Chondrocyte (in vitro differentiated cells): ENCODE measurements at places on chromosomes 13 and 19. TPM values are rescaled to one million over a fixed set of nuclear protein-coding genes. Genes with fewer than 3 reads are reported as not detected.
A peak's percentile ranks its signal among the peaks of the same experiment; 100 is the strongest.

Gene ZNF415
- 6.2 to 10.4 TPM (median 7.3 TPM) in 3 replicates for total RNA-seq

Gene NLRP5
- not detected in 3 replicates for total RNA-seq

DNA sequence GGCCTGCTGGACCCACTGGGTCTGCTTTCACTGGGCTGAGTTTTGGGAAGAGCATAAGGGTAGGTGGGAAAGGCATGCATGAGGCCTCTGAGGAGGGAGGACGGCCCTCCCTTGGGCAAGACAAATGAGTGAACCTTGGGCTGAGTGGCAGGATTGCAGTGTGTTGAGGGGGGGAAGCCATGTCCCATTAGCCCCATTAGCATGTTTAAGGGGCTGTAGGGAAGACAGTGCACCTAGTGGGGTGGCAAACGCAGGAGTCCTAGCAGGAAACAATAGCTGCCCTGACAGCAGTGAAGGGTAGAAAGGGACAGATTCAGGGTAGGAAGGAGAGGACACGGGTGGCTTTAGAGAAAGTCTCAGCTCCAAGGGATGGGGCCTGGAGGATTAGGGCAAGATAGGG, 3.1 kb upstream of the ZBTB45 start:
- H3K36me3 ChIP-seq, result no peaks in the 10 kb centered on the region
- no peak for DNase-seq
- no peak overlapping the region for H3K4me3 ChIP-seq

- no peaks in the 10 kb centered on the region for H3K36me3 ChIP-seq
- no peak overlapping the region for H3K27ac ChIP-seq
- H3K4me3 ChIP-seq, result no peak overlapping the region
- no peaks in the 10 kb centered on the region for H3K27me3 ChIP-seq
- H3K4me1 ChIP-seq, result no peaks in the 10 kb centered on the region
- no peak for DNase-seq
Observed at GRCh38 chr13:83386609-83387008, 495.7 kb downstream of the SLITRK1 start.

DNA sequence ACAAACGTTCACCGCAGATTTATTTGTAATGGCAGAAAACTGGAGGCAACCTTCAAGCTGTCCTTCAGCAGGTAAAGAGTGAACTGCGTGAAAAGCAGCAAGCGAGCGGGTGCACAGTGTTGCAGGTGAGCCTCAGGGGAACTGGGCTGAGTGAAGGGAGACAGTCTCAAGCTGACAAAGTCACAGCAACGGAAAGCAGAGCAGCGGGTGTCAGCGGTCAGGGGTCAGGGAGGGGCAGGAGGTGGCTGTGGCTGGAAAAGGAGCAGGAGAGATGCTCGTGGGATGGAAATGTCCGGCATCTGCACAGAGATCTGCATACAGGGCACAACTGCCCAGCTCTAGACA, 8.5 kb upstream of the RASA3 start:
- peaks cover 2% of the 10 kb centered on the region for H3K27me3 ChIP-seq
- H3K4me3 ChIP-seq, result no peak overlapping the region
- no peaks in the 10 kb centered on the region for H3K4me1 ChIP-seq
- no peaks in the 10 kb centered on the region for H3K36me3 ChIP-seq
- peak; percentile 49 for DNase-seq

Gene RASGRP4
- total RNA-seq, result not detected in 3 replicates

Gene TJP3
- not detected in 3 replicates for total RNA-seq

- DNase-seq, result no peak
- no peak overlapping the region for H3K4me3 ChIP-seq
- peaks cover 15% of the 10 kb centered on the region for H3K27me3 ChIP-seq
- no peak overlapping the region for H3K27ac ChIP-seq
Observed at GRCh38 chr13:77580748-77581147, 45.2 kb downstream of the SCEL start.

GRCh38 chr13:77222000-77222690, 104.7 kb downstream of the MYCBP2 start:
- H3K27me3 ChIP-seq, result no peaks in the 10 kb centered on the region
- no peak for DNase-seq
- no peaks in the 10 kb centered on the region for H3K4me1 ChIP-seq
- peaks cover 14% of the 10 kb centered on the region for H3K36me3 ChIP-seq

DNA sequence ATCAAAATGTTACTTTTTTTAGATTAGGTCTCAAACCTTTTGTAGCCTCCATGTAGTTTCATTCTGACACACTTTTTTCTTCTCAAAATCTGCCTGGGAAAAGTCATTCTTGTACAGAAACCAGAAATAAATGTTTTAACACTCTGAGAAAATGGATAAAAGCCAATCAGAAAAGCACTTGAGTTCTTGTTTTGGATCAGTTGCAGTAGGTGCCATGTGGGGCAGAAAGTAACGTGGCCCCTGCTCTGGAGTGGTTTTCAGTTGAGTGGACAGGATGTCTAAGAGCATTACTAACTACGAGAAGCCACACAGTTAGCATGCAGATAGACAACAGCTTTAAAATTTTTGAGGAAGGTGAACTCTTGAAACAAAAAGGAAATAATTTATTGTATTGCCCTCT, 19.1 kb downstream of the GPR183 start:
- H3K4me3 ChIP-seq, result peak overlapping the region; percentile 17
- peak overlapping the region; percentile 90 for H3K27ac ChIP-seq
- H3K27me3 ChIP-seq, result no peaks in the 10 kb centered on the region
- H3K36me3 ChIP-seq, result peaks cover 4% of the 10 kb centered on the region
- DNase-seq, result no peak

DNA sequence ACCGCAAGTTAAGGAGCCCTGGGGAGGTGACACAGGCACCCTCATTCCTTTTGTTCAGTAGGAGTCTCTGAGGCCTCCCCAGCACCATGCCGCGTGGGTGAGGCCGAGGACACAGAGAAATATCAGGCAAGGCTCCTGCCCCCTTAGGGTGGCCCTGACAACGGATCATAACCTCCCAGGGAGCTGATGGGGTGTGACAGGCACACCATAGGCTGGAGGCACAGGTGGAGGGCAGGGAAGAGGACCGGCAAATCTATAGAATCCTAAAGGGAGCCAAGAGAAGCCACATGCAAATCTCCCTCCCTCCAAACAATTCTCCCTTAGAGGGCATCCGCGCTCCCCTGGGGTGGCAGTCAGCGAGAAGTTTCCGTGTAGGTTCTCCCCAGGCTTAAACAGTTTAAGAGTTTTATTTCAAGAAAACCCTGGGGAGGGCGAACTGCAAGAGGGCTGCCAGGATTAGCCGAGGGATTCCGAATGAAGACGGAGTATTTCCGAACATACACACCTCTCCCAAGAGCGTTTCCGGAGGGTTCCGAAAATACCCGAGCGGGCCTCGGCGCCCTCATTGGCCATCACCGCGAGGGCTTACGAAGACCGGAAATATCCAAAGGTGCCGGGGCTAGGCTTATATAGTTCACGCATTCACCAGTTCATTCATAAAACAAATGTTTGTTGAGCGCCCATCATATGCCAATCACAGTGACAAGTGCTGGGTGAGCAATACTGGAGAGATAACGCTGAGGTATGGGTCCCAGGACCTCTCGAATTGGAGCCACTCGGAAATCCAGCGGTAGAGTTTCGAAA, 610 bp upstream of the RPL28 start:
- peaks cover 47% of the 10 kb centered on the region for H3K4me1 ChIP-seq
- peaks cover 21% of the 10 kb centered on the region for H3K36me3 ChIP-seq
- DNase-seq, result no peak

DNA sequence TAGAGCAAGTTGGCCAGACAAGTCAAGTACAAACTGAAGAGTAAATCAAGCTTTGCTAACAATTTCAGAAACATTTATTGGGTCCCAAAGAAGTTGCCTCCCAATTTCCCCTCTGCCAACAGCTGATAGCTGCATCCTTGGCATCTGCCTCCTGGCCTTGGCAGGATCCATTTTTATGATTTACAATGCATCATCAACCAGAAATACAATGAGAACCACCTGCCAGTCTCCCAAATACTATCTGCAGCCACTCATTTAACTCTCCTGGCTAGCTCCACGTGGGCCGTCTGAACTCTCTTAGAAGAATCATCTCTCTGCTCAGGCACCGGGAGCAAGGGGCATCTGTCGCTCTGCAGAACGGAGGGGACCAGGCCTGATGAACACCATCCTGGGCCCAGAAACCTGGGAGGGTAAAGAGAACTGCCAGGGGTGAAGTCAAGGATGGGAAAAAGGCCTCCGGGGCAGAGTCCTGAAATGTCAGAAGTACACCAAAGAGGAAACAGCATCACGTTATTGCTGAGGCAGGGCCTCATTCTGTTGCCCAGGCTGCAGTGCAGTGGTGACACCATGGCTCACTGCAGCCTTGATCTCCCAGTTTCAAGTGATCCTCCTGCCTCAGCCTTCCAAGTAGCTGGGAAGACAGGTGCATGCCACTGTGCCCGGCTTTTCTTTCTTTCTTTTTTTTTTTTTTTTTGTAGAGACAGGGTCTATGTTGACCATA, 2.6 kb downstream of the LONP1 start:
- no peaks in the 10 kb centered on the region for H3K27me3 ChIP-seq
- peak overlapping the region; percentile 100 for H3K27ac ChIP-seq
- peak overlapping the region; percentile 94 for H3K4me3 ChIP-seq
- DNase-seq, result no peak
- peaks cover 4% of the 10 kb centered on the region for H3K36me3 ChIP-seq

DNA sequence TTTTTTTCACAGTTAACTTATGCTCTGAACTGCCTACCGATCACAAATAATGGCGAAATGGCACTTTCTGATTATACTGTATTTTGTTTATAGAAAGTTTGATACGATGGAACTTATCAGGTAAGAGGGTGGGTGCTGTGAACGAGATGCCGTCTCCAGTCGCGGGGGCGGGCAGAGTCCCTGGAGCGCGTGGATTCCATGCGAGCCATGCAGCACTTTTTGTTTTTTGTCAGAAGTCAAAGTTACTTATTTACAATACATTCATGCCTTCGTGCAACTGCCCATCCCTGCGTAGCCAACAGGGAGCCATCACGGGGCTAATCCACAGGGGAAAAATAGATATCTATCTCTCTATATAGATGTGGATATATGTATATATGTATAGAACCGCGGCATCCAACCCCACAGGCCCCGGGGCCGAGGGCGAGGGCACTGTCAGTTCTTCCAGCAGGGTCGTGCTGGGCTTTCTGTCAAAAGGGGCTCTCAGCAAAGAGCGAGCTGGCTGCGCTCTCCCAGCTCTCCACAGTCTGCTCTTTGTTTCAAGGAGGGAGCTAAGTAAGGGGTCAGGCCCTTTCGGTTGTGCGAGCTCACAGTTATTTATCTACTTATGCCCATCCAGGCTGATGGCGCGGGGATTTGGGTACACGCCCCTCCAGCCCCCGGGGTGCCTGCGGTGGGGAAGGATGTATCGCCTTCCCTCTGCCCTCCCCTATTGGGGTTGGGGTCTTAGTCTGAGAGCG, 3.4 kb downstream of the SLITRK1 start:
- peaks cover 52% of the 10 kb centered on the region for H3K27me3 ChIP-seq
- H3K4me3 ChIP-seq, result peak overlapping the region; percentile 49
- H3K36me3 ChIP-seq, result no peaks in the 10 kb centered on the region
- peak; percentile 72 for DNase-seq

Gene CD177
- total RNA-seq, result not detected in 3 replicates

GRCh38 chr19:43950834-43951645, at the start of gene ZNF221:
ZNF221 (plus strand) TSS chr19:43951228; CDS start chr19:43962727, 11,499 bp downstream.
- peak; percentile 93 for DNase-seq
- peaks cover 25% of the 10 kb centered on the region for H3K36me3 ChIP-seq
- H3K4me1 ChIP-seq, result peaks cover 15% of the 10 kb centered on the region
- peak within 1 kb of the TSS; percentile 97 for H3K27ac ChIP-seq
- H3K27me3 ChIP-seq, result peaks cover 9% of the 10 kb centered on the region
- peak within 1 kb of the TSS; percentile 99 for H3K4me3 ChIP-seq

Gene ZNF808
- 19.1 to 24.5 TPM (median 20.0 TPM) in 3 replicates for total RNA-seq

DNA sequence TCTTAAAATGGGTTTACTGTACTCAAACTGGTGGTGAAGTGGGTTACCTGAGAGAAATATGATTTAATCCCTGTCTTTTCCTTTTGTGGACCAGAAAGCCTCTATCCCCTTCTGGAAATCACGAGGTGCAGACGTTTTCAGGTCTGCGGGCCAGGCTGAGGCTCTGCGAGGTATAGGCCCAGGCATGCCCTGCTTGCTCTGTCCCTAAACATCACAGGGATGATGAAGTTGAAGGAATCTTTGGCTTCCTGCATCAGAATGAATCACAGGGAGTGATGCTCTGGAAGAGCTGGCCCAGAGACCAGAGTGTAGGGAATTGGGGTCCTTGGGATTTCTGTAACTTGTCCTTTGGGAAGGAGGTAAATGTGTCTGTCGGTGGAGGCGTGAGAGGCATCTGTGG, 18.4 kb upstream of the CHST8 start:
- H3K36me3 ChIP-seq, result no peaks in the 10 kb centered on the region
- no peaks in the 10 kb centered on the region for H3K4me1 ChIP-seq
- no peak overlapping the region for H3K27ac ChIP-seq
- no peak overlapping the region for H3K4me3 ChIP-seq
- DNase-seq, result no peak
- H3K27me3 ChIP-seq, result no peaks in the 10 kb centered on the region

DNA sequence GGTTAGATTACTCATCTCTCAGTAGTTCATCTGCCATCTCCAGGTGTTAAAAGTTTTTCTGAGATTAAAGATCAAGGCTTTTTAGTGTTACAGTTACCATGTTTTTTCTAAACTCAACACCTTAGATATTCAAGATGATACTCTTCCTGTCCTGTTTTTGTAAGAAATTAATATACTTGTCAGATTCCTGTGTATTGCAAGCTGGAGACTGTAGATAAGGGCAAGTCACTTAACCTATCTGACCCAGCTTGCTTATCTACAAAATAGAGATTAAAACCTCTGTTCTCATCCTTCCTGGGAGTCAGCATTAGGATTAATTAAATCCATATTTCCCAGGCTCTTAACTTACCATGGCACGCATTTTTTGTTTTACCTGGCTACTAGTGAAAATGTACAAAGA, 25.2 kb downstream of the SUGT1 start:
- no peak overlapping the region for H3K4me3 ChIP-seq
- H3K27ac ChIP-seq, result no peak overlapping the region
- no peaks in the 10 kb centered on the region for H3K4me1 ChIP-seq

Gene GPR42
- total RNA-seq, result not detected in 3 replicates

Gene SPIB
- total RNA-seq, result not detected in 3 replicates

Gene FXYD3
- not detected in 3 replicates for total RNA-seq

GRCh38 chr13:64884976-64885375, 2345.2 kb downstream of the PCDH9 start:
- H3K36me3 ChIP-seq, result no peaks in the 10 kb centered on the region
- H3K27me3 ChIP-seq, result no peaks in the 10 kb centered on the region
- DNase-seq, result no peak
- H3K27ac ChIP-seq, result no peak overlapping the region
- H3K4me1 ChIP-seq, result no peaks in the 10 kb centered on the region

- no peak overlapping the region for H3K27ac ChIP-seq
- no peaks in the 10 kb centered on the region for H3K36me3 ChIP-seq
- H3K4me3 ChIP-seq, result no peak overlapping the region
Observed at GRCh38 chr19:55870736-55871135, 34.4 kb downstream of the NLRP4 start.

DNA sequence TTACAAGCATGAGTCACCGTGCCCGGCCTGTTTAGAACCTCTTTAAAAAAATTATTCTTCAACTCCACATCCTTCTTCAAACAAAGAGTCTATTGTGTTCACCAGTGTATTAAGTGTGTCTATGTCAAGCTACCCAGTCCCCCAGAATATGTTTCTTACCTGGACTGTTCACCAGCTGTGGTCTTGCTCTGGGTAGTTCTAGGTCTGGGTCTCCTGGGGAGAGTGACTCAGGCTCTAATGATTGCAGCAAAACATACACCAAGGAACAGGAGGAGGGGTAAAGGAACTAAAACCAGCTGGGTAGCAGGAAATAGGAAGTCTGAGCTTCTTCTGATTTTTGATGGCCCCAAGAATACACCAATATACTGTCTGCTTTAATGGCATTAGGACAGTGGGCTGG, at the start of gene FPR1:
FPR1 (minus strand) TSS at position 224 of the 400 bp plus-strand sequence. CDS start 4,884 bp downstream, outside the sequence.
- no peak within 1 kb of the TSS for H3K27ac ChIP-seq
- no peaks in the 10 kb centered on the region for H3K36me3 ChIP-seq
- no peaks in the 10 kb centered on the region for H3K27me3 ChIP-seq
- DNase-seq, result no peak
- H3K4me1 ChIP-seq, result no peaks in the 10 kb centered on the region
- H3K4me3 ChIP-seq, result no peak within 1 kb of the TSS

Gene ZNF221
- total RNA-seq, result 7.9 to 9.2 TPM (median 8.7 TPM) in 3 replicates
